ENCODE measurements at places on chromosomes 6 and 20.

- DNase-seq: no peak
Measured at GRCh38 chr6:88574651-88575050, 388.8 kb downstream of the RNGTT start.

GRCh38 chr6:96795481-96795880 lies 41.8 kb downstream of the GPR63 start:
- DNase-seq: no peak

DNA sequence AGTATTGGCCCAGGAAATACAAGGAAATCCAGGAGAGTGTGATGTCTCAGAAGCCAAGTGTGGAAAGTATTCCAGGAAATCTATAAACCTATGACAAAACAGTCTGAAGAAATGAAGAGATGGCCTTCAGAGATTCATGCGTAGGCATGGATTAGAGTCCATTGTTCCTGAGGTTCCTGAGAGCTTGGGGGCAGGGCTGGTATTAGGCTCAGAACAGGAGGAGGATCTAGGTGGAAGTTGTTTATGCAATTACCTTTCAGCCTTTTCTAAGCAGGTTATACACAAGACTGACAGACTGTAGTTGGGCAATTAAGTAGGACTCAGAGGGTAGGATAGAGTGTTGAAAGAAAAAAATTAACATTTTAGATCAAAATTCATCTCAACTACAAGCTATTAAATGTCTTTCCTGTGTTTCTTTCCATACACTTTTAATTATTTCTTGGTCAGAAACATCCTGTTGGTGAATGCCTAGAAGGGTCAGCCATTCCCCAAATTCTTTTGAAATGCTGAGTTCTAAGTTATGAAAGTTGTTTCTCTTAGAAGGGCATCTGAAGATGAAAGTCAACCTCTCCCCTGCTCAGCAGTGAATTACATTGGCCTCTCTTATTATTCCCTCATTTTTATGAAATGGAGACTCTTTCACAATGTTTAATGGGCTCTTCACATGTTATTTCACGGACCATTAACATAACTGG lies 201.2 kb upstream of the MYLIP start:
- peak; percentile 19 for DNase-seq

- no peak for DNase-seq
Measured at GRCh38 chr6:134381959-134382358, 64.0 kb upstream of the SGK1 start.

DNA sequence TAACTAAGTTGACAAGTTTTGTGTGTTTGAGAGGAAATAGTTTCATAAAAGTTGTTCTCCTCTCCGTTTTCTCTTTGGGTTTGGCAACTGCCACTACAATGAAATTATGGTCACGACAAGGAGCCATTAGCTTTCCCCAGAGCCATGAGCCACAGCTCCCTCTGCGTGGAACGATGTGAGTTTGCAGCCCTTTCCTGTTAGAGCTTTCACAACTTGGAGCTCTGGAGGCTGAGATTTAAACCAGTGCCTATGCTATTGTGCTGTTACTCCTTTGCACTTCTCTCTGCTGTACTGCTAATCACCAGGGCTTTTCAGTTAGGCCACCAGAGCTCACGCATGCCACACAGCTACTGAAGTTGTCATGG lies 29.3 kb upstream of the TXNDC5 start:
- peak; percentile 58 for DNase-seq

DNA sequence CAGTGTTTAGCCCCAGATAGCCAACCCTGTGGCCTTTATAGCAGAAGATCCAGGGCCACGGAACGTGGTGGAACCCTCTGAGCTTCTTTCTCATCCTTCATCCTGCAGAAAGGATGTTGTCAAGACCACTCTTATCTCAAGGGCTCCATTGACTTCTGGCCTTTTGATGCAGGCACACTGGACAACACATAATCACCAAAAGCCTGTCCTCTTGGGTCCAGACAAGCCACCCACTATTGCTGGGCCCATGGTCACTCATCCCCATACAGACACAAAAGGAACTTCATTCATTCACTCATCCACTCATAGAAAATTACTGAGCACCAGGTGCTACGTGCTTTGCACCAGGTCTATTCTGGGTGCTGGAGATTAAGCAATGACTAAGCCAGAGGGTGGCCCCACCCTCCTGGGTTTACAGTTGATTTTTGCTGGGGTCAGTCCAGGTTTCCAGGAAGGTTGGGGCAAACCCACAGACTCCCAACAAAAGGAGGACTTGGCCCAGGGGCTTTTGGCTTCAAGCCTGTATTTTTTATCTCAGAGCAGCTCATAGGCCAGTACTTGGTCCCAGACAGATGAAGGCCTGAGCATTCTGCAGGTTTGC lies 2.4 kb downstream of the CST8 start:
- DNase-seq: no peak

DNA sequence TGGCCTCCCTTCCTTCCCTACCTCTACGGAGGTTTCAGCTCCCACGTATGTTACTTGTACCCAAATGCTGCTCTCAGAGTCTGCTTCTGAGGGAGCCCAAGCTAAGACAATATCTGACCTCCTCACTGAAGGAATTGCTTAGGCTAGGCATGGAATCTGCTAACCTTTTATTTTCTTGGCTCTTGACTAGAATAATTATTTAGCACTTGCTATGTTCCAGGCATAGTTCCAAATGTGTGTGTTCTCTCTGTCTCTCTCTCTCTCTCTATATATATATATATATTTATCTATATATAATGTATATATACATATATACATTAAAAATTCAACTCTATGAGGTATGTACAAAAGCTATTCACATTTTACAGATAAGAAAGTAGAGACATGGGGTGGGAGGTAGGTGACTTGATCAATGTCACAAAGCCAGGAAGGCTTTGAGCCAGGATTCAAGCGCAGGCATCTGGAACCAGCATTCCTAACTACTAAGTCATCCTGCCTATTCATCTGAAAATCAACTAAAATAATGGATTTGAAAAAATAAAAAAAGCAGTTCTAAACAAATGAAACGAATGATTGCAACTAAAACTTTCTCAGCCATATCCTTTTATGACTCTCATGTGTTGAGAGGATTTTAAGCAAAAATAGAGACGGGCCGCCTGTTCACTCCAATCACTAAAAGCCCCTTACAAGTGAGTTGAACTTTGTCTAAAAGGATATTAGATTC lies 189.7 kb upstream of the JAG1 start:
- DNase-seq: peak; percentile 58

- DNase-seq: no peak
Measured at GRCh38 chr20:63831646-63831992, 555 bp upstream of the ZBTB46 start.

- peak; percentile 57 for DNase-seq
Measured at GRCh38 chr6:87697581-87698546, 4.2 kb downstream of the AKIRIN2 start.

GRCh38 chr6:16406966-16407365 lies 168.6 kb downstream of the GMPR start:
- no peak for DNase-seq

- no peak for DNase-seq
Measured at GRCh38 chr6:161951126-161951525, 677.3 kb upstream of the AGPAT4 start.

GRCh38 chr20:31675828-31676608 lies 38.3 kb downstream of the COX4I2 start:
- DNase-seq: no peak

GRCh38 chr6:56450882-56451739 lies 191.6 kb downstream of the DST start:
- DNase-seq: no peak

DNA sequence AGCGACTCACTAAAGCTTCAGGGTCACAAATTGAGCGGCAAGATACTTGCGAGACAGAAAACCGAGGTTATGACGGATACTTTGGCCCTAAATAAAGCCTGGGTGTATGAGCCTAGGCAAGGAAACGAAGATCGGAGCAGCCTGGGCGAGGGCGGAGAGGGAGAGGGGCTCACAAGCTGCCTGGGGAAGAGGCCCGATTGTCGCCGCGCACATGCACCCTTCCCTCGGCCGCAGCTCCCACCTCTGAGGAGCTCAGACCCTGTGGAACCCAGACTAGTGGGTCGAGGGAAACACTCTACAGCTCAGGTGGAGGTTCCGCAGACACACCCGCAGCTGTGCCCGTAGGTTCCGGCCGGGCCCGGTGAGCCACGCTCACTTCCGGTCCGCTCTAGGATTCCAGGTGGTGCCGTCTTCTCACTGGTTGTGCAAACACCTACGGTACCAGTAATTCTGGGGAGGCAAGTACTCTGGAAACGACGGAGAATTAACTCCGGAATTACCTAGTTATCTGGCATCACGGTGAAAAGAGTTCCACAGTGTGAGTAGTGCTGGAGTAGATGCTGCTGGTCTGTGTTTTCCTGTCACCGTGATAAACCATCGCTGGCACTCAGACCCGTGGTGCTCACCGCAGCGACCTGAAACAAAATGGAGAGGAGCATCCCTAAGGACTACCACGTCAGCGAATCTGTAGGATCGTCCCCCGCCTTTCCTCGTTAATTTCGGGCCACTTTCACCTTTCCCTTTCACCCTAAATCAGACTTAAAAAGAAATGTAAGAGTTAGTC lies 61.5 kb downstream of the GPX5 start:
- peak; percentile 14 for DNase-seq

DNA sequence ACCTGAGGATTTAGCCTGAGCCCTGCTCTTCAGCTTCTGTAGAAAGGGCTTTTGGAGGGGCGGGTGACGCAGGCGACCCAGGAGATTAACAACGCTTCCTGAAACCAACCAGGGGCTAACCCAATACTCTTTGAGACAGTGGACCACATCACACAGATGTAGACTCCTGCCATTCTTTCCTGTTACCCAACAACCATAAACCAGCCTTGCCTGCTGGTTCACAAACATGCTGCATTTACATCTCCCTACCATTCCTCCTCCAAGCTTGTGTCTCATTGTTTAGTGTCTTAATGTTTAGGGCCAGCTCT lies 28.3 kb downstream of the PPP1R16B start:
- DNase-seq: no peak

DNA sequence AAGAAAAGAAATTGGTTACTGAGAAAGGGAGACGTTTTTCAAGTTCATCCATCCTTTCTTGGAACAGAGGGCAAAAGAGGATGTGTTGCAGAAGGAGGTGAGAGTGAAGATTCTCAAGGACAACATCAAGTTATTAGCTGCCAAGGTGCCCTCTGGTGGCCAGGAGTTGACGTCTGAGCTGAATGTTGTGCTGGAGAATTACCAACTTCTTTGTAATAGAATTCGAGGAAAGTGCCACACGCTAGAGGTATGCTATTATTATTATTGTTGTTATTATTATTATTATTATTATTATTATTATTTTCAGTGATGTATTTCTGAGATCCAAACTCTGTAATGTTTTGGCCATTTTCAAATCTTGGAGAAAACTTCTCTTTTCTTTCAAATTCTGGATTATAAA lies 197.0 kb downstream of the UTRN start:
- DNase-seq: peak; percentile 80

- no peak for DNase-seq
Measured at GRCh38 chr6:48474830-48475229, 363.8 kb upstream of the PTCHD4 start.

DNA sequence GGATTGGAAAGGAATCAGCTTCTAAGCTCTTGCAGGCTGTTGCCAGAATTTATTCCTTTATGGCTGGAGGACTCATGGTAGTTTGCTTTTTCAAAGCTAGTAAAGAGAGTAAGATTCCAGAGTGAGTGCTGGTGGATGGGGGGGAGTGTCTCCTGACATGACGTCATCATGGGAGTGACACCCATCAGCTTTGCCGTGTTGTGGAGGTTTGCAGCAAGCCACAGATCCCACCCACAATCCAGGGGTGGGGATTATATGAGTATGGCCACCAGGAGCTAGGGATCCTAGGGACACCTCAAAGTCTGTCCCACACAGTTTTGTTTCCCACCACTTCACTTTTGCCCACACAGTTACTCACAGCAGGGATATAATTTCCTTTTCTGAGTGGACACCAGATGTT lies 28.7 kb upstream of the PMEPA1 start:
- peak; percentile 36 for DNase-seq

GRCh38 chr6:34877259-34877658 lies 10.6 kb downstream of the TAF11 start:
- DNase-seq: no peak

GRCh38 chr6:141057761-141058160 lies 1075.0 kb upstream of the GJE1 start:
- DNase-seq: no peak

DNA sequence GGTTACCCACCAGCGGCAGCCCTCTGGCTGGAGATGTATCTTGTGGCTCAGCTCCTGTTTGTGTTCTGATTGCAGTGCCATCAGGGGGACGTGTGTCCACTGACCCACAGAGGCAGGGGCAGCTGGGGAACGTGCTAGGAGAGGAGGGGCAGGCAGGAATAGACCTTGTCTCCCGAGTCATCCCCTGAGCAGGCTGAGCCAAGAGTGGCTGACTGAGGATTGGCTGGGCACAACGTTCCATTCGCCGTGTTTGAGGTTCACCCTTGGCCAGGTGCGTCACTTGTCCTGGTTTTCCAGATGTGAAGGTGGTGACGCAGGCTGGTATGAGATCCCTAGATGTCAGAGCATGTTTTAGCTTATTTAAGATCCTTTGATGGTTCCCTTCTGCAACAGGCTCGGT lies 57.7 kb downstream of the ADNP start:
- DNase-seq: no peak

DNA sequence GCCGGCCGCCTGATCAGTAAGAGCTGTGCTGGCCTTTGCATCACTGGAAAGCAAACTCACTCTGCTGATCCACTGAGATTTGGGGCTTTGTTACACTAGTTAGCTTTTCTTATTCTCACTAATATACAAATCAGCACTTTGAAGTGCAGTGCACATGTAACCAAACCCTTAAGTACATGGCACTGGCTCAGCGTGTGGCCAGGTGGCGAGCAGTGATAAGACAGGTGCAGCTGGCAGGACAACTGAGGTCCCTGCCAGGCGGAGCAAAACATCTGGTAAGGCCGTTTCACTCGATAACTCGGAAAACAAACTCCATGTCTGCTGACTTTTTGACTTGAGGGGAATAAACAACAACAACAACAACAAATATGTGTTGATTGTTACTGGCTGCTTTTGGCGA lies 11.0 kb downstream of the GFRA4 start:
- no peak for DNase-seq

DNA sequence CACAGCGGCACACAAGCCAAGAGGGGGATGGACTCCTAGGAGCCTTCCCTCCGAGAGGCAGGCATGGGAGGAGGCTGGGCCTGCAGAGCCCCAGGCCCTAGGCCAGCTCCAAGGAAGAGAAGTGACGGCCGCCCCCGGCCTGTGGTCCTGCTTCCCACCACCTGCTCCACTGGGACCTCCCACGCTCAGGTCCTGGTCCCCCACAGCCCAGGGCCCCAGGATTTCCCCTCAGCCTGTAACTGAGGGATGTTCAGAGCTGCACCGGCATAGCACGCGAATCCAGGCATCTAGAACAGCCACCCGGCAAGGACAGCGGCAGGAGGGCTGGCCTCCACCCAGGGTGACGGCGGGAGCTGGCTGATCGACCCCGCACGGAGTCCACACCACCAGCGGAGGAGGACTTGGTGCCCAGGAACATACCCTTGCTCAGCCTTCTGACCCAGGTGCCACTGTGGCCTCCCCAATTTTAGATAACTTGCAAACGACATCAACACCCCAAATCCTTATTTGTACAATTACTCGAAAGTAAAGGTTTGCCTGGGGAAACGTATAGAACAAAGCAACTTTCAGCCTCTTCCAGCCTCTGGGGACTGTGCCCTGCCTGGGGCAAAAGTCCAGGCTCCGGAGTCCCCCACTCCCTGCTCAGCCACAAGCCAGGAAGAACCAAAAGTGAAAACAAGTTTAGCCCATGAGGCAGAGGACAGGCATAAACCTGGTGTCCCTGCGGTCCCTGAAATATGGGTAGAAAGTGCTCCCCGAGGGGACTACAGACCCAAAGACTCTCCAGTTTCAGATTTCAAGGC lies 3.5 kb downstream of the GATA5 start:
- DNase-seq: no peak

Measured in AG08395 (cell line).